ENCODE measurements at places on chromosomes 1 and 21.

DNA sequence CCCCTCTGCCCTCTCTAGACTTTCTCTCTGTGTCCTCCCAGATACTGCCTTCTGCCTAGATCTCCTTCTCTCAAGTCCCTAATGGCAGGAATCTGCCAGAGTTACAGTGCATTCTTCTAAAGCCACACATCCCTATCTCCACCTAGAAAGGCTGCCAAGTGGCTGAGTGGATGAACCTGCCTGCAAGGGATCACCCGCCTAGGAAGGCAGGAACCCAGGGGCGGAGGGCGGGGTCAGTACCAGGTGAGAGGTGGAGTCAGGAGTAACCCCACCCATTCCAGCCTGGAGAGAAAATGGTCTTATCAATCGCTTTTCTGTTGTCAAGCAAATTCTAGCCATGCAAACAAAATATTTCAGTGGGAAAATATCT is 60.8 kb downstream of the BCAR3 start:
- no peak for DNase-seq

DNA sequence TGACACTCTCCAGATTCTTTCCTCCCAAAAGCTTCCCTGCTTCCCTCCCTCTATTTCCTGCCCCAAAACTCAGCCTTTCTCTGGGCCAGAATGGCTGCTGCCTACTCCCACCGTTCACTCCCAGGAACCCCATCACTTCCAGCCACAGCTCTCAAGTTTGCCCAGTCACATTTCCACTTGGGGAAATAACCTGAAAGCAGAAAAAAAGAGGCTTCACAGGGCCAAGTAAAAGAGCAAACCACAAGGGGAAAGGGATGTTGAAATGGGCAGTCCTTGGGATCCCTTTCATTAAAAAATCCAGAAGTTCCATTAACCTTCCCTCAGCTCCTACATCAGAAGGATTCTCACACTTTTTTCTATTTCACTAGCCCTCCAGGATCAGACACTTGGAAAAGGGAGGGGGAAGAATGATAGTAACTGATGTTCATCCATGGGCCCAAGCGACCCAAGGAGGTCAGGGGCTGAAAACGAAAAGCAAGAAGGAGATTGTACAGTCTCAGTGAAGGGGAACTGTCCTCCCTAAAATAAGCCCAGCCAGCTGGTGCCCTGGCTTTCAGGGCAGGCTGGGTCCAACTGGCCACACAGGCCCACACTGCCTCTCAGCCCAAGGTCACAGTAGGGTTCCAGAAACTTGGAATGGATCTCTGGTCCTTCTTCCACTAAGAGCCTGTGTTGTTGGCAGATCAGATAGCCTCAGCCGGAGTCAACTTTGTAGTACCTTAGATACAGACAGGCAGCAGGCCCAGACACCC is 49.7 kb downstream of the DMAP1 start:
- no peak for DNase-seq

DNA sequence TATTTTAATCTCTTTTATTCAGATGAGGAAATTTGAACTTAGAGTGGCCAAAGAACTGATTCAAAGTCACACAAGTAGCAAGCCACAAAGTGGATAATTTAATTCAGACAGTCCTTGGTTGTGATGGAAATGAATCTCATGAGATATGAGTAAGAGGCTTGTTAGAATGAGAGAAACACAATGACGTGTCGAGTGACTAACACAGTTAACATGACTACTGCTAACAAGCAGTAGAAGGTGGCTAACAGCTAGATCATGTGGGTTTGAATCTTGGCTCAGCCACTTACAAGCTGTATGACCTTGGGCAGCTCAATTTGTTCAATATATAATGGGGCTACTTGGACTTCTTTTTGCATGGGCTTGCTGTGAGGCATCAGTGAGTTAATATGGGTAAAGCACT is 104.5 kb upstream of the LMO4 start:
- peak; percentile 97 for DNase-seq

- DNase-seq, result no peak
These were observed 55.9 kb downstream of the PAX7 start for GRCh38 chr1:18686540-18686939.

DNA sequence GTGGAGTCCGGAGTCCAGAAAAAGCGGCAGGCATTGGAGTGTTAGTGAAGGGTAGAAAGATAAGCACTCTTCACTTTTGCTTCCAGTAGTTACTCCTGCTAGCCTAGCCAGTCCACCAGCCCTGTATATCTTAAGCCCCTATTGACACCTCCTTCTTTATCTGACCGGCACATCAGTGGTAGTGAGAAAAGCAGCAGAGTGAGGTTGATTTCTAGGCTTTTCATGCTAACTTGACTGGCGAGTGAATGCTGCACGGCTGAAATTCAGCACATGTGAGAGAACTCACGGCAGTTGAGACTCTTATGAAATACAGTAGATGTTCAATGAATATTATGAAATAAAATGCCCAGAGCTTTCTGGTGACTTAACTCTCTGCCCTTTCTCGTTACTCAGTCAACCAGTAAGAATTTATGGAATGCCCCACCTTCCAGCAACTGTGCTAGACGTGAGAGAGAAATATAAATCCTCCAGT is 128.2 kb downstream of the CACHD1 start:
- peak; percentile 49 for DNase-seq
